ENCODE measurements at places on chromosomes 2 and 18.

DNA sequence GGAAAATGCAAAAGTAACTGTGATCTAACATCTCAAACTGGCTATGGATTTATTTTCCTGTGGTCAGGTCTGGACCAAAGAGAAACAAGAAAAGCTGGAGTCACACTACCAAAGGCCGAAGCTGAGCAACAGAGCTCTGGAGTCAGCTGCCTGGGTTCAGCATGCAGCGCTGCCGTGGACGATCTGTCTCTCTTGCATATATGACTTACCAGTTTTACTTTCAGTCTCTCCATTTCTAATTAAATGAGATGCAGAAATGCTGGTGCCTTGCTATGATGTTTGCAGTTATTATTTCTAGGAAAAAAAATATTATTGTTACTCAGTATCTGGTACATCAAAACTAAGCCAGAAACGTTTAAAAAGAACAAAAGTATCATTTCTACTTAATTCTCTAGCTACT, 813.2 kb downstream of the RNF144A start:
- no peak for DNase-seq

DNA sequence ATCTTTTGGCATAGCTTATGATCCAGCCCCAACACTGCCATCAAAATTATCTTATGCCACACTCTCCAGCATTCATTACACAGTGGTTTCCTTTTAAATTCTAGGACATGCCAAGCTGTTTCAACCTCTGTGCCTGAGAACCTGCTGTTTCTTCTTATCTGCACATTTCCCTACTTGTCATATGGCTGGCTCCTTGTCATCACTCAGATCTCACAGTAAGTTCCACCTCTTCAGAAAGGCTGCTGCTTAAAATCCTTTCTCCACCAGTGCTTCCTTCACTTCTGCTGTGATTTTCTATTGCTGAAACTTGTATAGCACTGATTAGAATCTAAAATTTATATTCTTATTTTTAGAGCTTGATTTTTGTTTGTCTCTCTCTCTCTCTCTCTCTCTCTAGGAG, 43.4 kb downstream of the MC4R start:
- DNase-seq, result no peak

GRCh38 chr2:64792300-64792699, 138.6 kb upstream of the SERTAD2 start:
- DNase-seq, result no peak

DNA sequence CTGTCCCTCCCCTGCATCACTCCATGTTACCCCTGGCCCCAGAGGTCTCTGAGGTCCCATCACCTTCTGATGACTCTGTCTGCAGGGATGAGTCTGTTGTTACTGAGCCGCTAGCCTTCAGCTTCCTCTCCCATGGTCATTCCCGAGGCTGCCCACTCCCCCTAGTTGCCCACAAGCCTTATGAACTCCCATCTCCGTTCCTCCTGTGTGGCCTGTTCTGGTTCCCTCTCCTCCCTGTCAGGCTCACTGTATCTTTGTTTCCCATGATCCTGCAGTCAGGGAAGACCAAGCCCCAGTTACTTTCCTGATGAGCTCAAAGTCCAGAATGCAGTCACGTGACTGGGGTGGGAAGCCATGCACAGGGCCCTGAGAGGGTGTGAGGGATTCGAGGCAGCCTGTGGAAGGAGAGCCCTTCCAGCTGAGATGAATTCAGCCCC, 39.5 kb downstream of the INPP4A start:
- no peak for DNase-seq

GRCh38 chr2:55025627-55026026, 24.6 kb downstream of the RTN4 start:
- no peak for DNase-seq

DNA sequence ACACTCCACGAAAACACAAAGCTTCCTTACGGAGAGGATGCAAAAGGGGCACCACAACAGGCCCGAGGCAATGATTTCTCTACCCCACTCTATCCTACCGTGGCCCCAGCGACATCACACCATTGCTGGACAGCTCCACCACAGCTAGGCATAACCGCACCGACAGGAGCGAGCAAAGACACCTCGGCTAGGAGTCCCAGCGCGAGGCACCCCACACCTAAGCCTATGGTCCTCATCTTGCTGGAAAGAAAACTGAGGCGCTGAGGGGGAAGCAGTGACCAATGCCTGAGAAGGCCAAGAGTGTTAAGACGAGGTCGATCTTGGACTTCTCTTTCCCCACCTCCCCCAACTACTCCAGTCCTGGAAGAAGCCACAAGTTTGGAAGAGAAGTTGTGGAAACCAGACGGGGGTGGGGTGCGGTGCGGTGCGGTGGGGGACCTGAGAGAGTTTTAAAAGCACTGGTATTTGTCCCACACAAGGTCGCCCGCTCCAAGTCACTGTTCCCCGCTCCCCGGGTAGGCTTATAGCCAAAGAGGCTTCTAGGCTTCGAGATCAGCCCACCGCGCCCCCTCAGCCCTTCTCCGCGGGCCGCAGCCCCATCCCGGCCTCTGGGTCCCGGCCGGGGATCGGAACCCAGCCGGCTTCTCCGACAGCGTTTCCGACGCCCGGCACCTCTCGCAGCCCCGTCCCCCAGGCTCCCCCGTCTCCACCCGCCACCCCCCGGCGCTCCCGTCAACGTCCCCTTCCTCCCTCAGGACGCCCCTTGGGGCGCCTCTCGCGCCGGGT, 766 bp downstream of the PDE6D start:
- DNase-seq, result no peak

DNA sequence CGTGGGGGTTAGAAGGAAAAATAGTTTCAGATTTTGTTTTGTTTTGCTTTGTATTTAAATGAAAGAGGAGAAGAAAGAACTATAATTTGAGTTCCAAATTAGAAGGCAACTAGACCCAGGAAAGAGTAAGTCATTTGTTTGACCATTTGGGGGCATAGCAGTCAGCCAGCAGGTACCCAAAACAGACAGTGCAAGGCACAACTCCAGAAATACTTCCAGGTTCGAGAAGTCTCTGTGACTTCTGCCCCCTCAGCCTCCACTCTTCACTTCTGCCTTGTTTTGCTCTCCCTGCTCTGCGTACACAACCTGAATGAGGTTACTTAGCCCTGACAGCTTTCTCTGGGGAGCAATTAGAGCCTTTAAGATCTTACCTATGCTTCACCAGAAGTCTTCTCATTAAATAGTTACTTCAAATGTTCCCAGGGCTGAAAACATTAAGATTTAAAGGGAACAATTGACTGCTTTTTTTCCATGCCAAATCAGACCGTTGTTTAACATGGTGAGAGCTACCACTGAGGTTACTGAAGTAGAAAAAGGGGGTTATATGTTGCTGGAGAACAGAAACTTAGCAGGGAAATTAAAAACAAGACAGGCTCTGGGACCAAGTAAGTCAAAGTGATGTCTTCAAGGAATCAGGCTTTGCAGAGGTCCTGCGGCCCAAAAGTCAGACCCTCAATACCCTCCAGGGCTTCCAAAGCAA, 216.9 kb downstream of the BCL11A start:
- DNase-seq, result no peak

DNA sequence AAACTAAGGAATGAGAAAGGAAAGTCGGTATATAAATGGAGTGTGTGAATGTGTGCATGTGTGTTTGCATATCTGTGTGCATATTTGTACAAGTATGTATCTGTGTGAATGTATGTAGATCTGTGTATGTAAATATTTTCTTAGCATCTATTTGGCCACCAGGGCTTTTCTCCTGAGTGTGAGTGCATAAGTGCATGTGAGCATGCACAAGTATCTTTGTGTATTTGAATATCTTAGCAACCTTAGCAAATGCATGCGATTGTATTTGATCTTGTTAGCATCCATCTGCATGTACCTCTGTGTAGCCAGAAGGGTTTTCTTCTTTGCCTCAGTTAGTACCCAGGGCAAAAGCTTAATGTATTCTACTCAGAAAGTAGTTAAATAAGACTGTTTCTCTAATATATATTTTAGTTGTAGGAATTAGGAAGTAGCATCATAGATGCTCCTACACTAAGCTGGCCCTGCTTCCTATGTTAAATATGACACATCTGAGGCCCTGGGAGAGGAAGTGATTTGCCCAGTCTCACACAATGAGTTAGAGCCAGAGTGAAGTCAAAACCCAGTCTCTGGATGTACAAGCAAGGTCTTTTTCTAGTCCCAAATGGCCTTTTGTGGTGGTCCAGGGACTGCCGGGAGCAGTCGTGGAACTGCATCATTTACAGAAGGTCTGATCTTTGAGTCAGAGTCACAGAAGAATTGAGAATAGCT, 9.2 kb downstream of the FKBP1B start:
- DNase-seq, result peak; percentile 21

- no peak for DNase-seq
These were observed 85.6 kb downstream of the MIB1 start for GRCh38 chr18:21826196-21826595.

DNA sequence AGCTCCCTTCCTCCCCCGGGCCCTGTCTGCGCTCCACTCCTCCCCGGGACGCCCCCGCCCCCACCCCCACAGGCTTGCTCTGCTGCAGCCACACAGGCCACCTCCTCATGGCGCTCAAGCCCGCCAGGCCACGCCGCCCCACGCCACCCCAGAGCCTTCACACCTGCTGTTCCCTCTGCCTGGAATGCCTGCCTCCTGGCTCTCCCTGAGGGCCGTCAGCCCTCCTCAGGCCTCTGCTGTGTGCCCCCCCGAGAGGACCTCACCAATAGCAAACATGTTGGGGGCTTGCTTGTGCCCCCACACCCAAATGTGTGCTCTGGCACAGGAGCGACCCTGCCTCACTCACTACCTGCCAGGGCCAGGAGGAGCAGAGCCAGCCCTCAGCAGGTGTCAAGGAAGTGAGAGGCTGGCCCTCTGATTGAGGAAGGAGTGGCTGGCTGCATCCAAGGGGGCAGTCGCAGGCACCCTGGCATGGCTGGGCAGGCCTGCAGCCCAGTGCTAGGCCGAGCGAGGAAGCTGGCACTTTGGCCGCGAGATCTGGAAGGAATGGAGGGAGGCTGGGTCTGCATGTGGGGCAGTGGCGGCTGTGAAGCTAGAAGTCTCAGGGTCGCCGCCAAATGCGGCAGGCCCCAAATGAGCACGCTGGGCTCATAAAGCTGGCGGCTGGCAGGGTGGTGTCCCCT, 86.5 kb downstream of the INHBB start:
- DNase-seq, result no peak

- no peak for DNase-seq
These were observed 229.6 kb downstream of the ZEB2 start for GRCh38 chr2:144290276-144290675.

- no peak for DNase-seq
These were observed 33.8 kb downstream of the RBKS start for GRCh38 chr2:27856386-27856785.

DNA sequence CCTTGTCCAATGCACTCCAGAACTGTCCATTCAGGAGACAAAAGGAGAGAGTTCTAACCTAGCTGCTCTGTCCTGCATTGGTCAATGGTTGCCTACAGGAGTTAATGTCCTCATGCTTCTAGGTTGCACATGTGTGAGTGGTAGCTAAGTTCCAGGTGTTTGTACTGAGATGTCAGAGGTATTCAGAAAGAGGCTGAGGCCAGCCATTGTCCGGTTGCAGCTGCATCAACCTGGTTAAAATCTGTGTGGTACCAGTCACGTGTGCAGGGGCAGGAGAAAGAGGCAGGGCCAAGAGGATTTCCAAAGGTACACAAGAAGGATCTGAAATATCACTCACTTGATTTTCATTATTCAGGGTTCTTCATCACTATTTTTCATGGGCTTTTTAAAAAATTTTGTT, 70.8 kb downstream of the DTNA start:
- no peak for DNase-seq

GRCh38 chr2:157170299-157170698, 87.2 kb upstream of the GALNT5 start:
- peak; percentile 24 for DNase-seq

- DNase-seq, result no peak
These were observed 5.0 kb downstream of the SFTPB start for GRCh38 chr2:85662899-85663593.

DNA sequence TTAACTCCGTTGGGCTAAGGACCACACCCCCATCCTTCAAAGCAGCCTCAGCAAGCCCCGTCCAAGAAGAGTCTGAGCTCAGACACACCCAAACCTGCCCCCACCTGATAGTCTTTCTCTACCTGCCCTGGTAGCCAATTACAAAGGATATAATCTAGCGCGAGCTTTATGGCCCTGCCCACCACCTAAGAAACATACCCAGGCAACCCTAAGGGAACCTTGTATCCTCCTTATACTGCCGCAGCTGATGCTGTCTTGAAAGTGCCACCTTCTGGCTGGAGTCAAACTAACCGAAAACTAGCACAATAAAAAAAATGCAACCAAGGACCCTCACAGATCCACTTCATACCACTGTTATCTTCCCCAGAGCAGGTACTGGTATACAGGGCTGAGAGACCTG, 628.3 kb upstream of the REG3G start:
- DNase-seq, result no peak

DNA sequence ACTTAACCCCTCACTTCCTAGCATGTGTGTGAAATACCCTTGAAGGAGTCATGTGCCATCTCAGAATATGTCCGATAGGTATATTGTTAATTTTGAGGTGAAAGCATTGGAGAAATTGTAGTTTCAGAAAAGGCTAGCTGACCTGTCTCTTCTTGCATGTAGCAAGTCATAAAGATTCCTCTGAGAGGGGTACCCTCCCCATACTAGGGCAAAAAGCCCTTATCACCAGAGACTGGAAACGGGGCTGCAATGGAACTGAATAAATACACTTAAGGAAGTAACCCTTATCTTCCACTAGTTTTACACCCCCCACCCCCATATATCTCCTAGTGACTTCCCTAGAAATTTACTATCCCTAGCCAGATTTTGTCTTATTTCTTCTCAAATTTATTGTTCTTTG, 1.8 kb upstream of the SF3B6 start:
- DNase-seq, result no peak

- no peak for DNase-seq
These were observed 557.1 kb downstream of the TNS1 start for GRCh38 chr2:217445723-217446122.

GRCh38 chr2:48531141-48531648, 1.2 kb downstream of the STON1 start:
- no peak for DNase-seq

DNA sequence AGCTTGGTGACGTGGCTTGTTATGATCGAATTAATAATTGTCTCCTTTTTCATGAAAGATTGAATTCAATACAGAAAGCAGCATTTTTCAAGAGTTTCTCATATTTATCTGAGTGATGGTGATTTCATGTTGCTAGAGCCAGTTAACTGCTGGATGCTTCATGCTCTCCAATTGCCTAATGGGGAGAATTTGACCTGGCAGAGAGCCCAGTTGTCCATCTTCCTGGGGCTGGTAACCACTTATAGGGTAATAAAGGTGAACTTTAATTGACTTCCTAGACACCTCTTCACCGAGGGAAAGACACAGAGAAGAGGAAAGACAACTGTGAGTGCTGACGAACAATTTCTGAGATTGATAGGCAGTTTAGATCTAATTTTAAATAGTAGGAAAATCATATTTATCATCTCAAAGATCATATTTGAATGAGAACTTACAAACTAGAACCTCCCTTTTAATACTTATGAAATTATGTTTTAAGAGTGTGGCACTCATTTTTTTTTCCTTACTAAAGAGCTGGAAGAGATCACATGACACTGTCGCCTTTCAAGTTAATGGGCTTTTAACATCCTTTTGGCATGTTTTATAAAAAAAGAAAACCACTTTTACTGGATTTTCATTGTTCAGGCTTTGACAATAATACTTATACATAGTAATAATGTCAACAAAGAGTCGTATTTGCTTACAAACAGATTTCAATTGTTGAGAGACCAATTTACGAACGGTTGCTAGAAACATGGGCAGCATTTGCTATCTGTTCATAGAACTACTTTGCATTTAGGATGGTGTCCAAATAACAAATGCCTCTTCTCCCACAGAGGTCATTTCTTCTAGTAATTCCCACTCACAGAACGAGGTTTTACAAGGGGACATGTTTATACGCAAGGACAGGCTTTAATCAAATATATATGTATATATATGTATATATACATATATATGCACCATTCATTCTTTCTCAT, 153.3 kb downstream of the RAPGEF4 start:
- no peak for DNase-seq
